T follicular helper cell (primary cell): ENCODE measurements at places on chromosomes 11 and 22.

DNA sequence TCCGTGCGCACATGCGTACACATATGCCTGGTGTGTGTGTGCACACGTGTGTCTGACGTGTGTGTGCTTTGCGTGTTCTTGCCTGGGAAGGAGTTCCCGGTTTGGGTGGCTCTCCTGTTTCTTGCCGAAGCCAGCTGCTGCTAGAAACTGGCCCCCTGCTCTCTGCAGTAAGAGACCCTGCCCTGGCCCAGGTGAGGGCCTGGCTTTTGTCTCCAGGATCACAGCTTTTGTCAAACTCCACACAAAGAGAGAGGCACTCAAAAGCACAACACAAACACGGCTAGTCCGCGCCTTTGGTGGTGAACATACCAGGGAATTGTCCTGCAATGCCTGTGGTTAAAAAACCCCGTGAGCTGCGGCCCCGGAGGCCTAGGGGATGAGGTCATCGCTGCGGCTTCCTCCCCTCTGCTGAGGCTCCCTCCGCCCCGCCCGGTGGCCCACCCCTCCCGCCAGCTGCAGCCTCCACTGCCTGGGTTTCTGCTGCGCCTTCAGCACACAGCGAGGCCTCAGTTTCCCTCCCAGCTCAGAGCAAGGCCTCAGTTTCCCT, 88.9 kb downstream of the KCNQ1 start:
- DNase-seq: no peak

- DNase-seq: no peak
Observed at GRCh38 chr11:64498136-64498535, 92.9 kb upstream of the SLC22A12 start.

DNA sequence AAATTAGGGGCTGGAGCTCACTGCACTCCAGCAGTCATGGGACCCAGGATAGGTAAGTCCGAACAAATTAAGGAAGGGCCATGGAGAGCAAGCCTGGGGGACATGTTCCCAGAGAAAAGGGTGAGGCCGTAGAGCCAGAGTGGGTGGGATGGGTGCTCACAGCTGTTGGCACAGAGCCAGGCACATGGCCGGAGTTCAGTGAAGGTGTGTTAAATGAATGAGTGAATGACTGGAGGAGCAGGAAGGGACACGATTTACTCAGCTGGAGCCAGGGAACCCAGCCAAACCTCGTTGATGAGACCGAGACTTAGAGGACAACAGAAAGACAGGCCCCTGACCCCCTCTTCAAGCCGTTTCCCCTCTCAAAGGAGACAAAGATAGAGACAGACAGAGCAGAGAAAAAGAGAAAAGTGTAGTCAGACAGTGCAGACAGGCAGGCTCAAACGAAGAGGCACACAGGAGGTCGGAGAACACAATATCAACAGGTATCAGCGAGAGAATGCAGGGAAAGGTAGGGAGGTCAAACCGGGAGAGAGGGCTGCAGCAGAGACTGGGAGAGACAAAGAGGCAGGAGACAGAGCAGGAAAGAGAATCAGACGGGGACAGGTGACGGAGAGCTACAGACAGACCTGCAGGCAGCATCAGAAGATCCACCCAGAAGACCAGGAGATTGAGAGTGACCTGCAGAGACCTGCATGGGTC, 590 bp downstream of the SLCO2B1 start:
- DNase-seq: no peak

- DNase-seq: no peak
Observed at GRCh38 chr11:12860827-12861226, 148.3 kb upstream of the RASSF10 start.

GRCh38 chr22:50577987-50578775, at the start of gene CPT1B:
Gene CPT1B, minus strand, starts transcription at chr22:50578427. Its CDS starts 512 bp downstream, at chr22:50577915.
- DNase-seq: no peak

DNA sequence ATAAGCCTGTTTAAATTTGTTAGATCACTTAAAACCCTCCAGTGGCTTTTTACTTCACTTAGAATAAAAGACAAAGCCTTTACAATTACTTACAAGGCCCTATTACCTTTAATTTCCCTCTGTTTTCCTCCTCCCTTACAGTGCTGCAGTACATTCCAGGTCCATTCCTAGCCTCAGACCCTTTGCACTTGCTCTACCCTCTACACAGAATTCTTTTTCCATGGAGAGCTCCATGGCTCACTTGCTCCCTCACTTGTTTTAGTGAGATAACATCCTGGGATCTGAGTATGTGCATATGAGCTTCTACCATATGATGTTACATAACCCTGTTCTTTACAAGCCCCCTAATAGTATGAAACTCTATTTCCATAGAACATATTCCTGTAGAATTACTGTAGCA, 24.4 kb downstream of the ZNF214 start:
- no peak for DNase-seq

- DNase-seq: no peak
Observed at GRCh38 chr11:26143566-26144290, 188.2 kb upstream of the ANO3 start.

DNA sequence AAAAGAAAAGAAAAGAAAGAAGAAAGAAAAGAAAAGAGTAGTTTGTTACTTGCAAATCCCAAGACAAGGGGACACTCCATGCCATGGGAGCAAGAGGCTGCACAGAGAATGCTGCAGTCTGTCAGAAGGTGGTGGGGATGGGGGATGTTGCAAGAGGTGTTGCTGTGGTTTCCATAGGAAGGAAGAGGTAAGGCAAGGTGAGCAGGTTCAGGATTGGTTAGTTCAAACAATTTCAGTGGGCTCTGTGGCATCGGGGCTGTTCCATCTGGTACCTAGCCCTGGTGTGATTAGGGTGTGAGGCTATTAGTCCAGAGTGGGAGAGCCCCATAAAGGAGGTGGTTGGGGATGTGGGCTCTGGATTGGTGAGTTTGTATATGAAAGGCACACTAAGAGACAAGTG, 172.7 kb downstream of the BCR start:
- no peak for DNase-seq

GRCh38 chr11:3893311-3893710, 37.8 kb downstream of the STIM1 start:
- DNase-seq: no peak

DNA sequence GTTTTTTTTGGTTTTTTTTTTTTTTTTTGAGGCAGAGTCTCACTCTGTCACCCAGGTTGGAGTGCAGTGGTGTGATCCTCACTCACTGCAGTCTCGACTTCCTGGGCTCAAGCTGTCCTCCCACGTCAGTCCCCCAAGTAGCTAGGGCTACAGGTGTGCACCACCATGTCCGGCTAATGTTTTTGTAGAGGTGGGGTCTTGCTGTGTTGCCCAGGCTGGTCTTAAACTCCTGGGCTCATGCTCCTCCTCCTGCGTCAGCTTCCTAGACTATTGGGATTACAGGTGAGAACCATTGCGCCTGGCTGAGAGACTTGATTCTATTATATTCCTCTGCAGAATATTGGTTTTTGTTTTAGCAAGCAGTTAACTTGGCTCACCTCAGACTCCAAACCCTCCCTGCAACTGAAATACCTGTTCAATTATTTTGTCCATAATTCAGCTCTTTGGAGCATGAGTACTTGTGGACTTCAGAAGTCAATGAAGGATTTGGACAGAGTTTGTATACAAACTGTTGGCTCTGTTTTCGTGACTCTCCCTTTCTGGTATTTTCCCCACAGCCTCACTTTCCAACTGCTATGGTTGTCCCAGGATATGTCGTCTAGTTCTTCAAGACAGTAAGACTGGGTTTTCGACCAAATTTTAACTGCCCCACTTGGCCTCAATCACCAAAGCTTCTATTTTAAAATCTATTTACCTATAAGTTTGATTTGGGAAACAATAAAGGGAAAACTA, 69.1 kb upstream of the ADORA2A start:
- DNase-seq: no peak

DNA sequence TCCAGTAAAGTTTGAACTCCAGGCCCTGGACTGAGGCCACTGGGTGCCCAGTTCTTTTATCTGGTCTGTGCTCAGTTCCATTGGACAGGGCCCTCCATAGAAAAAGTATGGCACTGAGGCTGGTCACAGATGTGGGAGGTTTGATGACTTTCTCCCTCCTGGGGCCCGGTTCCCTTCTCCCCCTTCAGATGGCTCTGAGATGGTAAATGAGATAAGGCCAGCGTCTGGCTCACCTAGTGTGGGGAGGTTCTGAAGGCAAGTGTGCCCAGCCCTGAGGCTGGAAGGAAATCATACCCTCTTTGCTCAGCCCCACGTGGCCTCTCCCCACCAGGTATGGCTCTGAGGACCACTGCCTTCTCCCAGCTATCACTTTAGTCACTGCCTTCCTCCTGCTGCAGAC, 1.5 kb upstream of the CLDN5 start:
- no peak for DNase-seq

- peak; percentile 60 for DNase-seq
Observed at GRCh38 chr22:37267135-37267587, 15.1 kb upstream of the CYTH4 start.

DNA sequence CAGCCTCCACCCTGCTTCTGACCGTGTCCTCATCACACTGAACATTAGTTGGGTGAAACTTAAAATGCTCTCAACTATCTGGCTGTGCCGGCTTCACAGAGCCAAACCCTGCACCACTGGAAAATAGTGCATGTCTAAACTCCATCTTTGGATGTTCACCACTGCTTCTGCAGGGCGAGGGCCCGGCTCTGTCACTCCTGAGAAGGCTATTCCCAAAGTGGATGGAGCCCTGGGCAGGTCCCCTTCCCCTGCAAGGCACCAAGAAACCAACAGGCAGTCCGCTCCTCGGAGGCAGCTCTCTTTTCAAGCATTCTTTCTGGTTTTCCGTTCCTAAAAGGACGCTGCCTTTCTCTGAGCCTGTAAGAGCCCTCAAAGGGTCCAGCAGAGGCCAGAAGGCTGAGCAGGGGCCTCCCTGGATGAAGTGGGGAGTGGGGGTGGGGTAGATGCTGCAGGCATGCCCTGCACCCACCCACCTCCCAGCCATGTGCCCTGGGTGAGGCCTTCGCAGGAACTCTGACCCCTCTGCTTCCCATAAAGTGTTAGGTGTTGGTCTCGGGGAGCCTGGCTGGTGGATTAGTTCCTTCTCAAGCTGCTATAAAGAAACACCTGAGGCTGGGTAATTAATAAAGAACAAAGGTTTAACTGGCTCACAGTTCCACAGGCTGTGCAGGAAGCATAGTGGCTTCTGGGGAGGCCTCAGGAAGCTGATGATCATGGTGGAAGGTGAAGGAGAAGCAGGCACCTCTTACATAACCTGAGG, 23.3 kb downstream of the LINC01488 start:
- DNase-seq: no peak

DNA sequence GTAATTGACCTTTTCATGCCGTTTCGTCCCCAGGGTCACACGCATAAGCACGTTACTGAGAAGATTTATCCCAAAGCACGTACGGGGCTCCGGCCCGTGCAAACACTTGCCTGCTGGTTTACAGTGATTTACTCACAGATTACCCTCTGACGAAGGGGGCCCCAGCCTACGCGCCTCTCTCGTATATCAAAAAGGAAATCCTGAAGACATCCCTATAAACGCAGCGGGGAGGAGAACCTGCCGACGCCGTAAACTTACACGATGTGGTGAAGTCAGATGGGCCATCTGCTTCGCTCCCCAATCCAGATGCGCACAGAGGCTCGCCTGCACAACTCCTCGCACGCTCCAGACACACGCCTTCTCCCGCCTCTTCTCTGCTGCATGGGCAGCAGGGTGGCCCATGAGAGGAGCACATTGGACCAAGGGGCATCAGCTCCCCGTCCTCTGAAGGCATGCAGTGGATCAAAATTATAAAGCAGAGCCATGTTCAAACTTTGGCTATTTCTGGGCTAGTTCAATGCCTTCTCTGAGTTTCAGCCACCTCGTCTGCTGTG, 123.6 kb downstream of the MN1 start:
- DNase-seq: no peak

GRCh38 chr11:73423506-73423905, 47.3 kb downstream of the RELT start:
- DNase-seq: no peak

DNA sequence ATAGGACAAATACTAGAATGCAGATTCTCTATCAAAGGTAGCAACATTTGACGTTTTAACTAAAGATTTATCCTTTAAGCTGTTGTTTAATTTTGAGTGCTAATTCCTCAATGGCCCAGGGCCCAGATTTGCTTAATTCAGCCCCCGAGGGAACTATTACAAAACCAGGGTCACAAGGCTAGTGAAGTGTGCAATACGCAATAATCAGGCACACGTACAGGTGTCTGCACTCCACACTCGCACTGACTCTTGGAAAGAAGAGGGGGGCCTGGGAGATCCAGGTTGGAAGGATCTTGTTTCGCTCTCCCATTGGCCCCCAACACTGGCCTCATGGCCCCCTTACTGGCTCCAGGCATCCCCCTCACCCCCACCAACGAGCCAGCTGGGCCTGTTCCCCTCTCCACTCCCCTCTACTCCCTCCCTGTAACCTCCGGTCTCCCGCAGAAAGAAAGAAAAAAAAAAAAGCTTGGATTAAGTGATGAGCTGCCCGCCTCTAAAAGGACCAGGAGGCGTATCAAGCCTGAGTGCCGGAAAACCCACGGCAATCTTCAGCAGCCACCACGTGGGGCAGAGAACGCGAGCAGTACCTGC, 2.2 kb upstream of the KIRREL3 start:
- no peak for DNase-seq

- no peak for DNase-seq
Observed at GRCh38 chr11:1478011-1478410, 8.6 kb downstream of the MOB2 start.

DNA sequence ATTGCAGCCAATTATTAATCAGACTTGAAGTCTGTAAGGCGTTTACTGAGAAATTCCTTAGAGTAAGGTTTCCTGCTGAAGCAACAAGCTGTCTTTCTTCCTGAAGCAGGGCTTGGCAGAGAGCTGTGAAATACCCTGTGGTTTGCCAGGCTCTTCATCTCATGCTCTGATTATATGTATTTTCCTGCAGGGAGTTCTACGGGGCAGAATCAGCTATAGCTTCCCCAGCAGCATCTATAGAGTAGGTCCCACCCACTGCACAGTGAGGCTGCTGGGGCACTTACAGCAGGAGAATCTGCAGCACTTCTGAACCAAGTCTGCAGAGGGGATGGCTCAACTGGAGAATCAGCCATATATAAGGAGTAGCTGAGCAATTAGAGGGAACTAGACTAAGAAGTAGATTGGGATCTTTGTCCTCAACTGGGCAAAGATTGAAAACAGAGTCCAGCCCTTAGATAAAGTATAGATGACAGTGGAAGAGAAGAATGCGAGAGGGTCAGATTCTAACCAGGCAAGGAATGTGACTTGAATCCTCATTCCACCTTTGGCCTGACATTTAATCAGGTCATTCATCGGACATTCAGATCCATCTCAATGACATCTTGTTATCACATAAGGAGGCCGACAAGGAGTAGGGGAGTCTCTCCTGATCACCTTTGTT, 37.6 kb downstream of the CNTF start:
- DNase-seq: no peak
